ENCODE measurements at places on chromosomes 11 and 22.
A peak's percentile ranks its signal among the peaks of the same experiment; 100 is the strongest.

DNA sequence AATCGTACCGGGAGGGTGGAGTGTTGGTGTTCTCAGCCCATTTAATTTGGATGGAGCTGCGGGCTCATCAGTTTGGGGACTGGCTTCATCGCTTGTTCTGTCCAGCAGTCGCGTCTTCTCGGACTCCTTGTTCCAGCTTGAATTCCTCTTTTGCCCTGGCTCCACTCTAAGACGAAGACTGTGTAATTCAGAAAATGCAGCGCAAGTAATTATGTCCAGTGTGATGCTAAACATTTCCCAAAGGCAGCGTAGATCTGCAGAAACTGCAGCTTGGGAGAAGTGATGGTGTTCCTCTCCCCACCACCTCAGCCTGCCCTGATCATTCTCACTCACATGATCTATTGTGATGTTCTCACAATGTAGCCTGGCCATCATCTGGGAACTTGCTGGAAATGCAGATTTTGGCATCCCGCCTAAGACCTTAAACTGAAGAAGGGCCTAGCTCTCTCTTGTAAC lies 666 bp downstream of the SLC25A18 start:
- no peak for DNase-seq

GRCh38 chr22:19498866-19499190 lies 19.1 kb downstream of the CDC45 start:
- no peak for DNase-seq

DNA sequence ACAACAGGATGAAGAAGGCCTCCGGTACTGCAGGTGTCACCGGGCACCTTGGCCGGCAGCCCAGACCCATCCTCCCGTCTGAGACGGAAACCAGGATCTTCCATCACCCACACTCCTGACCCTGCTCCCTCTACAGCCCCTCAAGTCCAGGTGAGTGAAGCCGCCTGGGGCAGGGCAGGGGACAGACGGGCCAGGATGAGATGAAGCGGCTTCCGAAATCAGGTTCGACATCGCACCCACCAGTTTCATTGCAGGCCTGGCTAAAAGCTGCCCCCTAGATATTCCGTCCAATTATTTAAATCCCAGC lies 639.1 kb downstream of the TBC1D22A start:
- DNase-seq: no peak

DNA sequence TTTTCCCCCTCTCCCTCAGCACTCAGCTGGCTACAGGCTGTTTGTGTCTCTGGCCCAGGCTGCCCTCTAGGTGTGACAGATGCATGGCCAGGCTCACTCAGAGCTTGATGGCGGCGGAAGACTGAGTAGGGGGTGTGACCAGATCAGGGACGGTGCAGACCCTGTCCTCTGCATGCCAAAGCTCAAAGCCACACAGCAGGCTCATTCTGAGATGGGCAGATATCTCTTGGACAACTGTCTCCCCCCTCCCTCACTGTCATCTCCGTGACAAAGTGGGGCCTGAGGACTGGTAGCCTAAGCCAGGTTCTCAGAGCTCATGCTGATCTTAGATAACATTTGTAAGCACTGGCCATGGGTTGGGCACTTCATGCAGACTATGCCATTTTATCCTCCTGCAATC lies 231.3 kb downstream of the DSCAML1 start:
- no peak for DNase-seq

- DNase-seq: peak; percentile 33
These were observed 14.3 kb upstream of the FGF19 start for GRCh38 chr11:69718147-69718546.

GRCh38 chr11:91170711-91171110 lies 947.9 kb upstream of the CHORDC1 start:
- DNase-seq: no peak

DNA sequence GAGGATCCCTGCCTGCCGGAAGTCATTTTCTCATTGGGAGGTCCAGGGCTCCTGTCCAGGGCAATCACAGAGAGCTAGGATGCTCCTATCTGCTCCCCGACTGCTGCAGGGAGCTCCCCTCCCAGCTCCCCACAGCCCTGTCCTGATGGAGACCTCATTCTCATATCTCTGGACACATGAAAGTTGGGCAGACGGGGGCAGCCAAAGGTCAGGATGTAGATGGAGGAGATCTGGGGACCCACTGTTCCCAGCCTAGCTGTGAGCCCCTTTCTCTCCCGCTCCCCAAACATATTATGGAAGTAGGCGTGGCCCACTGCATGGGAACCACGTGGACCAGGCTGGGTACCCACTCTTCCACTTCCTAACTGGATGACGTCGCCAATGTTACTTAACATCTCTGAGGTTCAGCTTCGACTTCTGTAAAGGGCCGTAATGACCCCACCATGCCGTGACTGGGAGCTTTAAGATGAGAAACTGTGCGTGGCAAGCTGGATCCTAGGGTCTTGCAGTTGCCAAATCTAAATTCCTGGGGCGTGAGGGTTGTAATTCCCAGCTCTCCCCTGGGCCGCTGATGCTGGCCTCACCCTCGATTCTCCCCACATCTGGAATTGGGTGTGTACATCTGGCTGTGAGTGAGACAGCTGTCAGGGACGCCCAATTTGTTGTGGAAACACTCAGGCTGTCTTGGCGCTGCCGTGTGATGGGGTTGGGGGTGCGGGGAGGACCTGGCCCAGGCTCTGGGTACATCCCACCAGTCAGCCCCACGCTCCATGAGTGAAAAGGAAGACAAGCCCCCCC lies 1.8 kb downstream of the CDC42EP2 start:
- no peak for DNase-seq

GRCh38 chr22:46251816-46252380 lies 1.8 kb upstream of the CDPF1 start:
- no peak for DNase-seq

GRCh38 chr11:121426476-121427399 lies 25.4 kb upstream of the SORL1 start:
- peak; percentile 82 for DNase-seq

DNA sequence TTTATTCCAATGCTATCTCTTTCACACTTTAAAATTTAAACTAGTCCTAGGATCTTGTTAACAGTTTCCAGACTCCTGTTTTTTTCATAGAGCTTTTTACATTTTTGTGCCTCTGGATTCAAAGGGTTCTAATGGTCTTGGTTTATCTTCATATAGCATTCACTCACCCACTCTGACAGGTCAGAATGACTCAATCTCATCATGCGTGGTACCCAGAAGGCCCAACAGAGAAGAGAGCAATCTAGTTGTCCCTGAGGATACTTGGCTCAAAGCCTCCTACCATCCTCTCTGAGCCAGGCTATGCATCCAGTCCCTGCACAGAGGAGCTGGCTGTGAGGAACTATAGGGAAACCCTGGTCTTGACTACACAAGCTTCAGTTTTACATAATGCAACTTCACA lies 27.5 kb downstream of the MAML2 start:
- DNase-seq: no peak

- no peak for DNase-seq
These were observed 17.0 kb upstream of the FXYD2 start for GRCh38 chr11:117841551-117842031.

- no peak for DNase-seq
These were observed 563.0 kb downstream of the MIAT start for GRCh38 chr22:27220339-27220738.

- DNase-seq: no peak
These were observed 26.8 kb upstream of the PHLDA2 start for GRCh38 chr11:2955906-2956476.

- no peak for DNase-seq
These were observed 116.7 kb upstream of the KIRREL3 start for GRCh38 chr11:127117231-127117739.

GRCh38 chr11:67463680-67464410 lies 5.2 kb downstream of the TMEM134 start:
- DNase-seq: no peak

DNA sequence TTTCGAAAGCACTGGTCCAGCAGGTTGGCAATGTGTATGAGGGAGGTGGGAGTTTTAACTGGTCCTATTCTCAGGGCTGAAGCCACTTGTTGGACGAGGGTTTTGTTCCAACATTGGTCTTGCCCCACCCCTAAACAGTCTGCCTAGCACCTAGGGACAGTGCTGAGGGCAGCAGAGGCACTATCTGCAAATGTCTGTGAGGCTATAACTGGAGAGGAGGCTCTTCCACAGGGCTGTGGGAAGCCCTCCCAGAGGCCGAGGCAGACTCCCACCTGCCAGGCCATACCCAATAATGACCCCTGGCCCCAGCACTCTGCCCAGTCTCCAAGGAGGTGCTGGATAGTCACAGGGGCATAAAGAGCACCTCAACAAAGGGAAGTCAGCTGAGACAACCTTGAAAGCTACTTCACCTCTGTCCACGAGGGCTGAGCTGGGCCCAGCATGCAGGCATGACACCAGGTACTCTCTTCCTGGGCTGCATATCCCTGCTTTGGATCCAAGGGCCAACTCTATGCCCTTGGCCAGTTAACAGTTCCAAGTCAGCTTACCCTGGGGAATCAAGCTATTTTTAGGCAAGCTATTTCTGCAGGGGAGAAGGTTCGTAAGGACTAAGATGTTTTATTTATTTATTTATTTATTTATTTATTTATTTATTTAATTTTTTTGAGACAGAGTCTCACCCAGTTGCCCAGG lies 40.2 kb upstream of the SLC25A1 start:
- no peak for DNase-seq

DNA sequence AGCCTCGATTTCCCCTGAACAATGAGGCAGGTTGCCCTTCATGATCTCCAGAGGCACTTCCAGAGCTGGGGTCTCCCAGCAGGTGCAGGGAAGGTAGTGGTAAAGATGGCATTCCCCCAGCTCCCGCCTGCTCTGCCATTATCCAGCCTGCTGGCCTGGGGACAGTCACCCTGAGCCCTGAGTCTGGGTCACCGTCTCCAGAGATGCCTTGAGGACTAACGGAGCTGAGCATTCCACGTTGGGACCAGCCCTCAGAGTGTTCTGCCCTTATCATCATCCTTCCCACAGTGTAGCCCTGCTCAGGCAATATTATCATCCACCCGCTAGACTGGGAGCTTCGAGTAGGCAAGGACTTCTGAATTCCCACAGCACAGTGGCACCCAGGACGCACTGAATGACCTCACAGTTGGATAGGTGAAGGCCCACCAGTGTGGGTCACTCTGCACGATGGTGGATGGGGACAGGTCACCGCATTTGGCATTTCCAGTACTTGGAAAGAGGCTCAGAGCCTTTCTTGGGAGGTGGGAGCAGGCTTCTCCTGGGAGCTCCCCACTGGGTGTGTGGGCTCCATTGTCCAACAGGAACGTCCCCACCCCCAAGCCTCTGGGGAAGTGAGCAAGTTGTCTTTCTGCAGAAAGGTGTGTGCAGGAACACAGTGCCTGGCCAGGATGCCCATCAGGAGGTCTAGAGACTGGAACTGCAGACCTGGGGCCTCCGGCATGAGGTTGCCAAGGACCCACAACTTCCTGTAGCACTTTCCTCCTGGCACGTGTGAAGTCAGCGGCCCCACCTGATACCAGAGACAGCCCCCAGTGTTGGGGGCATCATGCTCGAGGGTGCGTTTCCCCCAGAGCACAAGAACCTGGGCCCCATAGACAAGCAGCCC lies 51.4 kb upstream of the WNT7B start:
- DNase-seq: no peak

GRCh38 chr11:61004761-61005181 lies 33.3 kb downstream of the CD6 start:
- DNase-seq: no peak

DNA sequence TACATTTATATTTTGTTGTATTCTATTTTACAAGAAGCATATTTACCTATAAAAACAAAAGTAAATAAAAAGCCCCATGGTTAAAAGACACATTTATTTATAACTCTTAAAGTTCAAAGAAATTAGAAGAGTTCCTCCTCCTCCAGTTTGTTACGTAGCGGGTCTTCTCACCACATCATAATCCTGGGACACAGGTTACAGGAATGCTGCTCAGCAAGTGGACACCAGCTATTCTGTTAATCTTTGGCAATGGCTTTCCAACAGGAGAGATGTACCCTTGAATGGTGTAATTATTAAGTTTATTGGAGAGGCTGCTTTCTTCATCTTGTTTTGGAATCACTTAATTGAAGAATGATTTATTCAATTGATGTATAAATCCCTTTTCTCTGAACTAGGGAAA lies 19.6 kb upstream of the CAT start:
- no peak for DNase-seq

DNA sequence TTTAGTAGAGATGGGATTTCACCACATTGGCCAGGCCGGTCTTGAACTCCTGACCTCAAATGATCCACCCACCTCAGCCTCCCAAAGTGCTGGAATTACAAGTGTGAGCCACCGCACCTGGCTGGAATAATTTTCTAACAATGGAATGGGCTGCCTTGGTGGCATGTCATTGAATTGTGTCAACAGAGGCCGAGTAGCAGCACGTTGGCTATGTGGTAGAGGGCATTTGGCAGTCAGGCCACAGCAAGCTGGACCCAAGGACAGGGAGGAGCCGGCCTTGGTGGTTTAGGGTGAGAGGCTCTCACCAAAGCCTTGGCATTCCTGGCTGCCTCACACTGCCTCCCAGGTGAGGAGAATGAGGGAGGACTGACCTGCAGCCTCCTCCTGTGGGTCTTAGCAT lies 4.1 kb upstream of the NIPSNAP1 start:
- no peak for DNase-seq

DNA sequence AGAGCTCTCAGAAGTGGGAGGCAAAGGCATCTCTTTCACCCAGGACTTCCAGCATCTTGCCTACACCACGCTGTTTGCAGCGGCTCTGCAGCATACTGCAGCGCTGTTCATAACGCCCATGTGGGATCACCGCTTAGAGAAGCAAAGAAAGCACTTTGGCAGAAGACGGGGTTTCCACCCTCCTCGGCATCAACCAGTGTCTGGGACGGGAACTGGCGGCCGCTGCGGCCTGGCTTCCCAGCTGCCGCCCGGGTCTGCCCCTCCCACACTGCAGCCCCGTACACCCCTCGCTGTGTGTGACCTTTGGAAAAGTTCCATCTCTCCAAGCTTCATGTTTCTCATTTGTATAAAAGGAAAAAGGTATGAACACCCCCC lies 545 bp upstream of the TIRAP start:
- peak; percentile 34 for DNase-seq

GRCh38 chr11:94997437-94997836 lies 23.9 kb downstream of the KDM4D start:
- no peak for DNase-seq

DNA sequence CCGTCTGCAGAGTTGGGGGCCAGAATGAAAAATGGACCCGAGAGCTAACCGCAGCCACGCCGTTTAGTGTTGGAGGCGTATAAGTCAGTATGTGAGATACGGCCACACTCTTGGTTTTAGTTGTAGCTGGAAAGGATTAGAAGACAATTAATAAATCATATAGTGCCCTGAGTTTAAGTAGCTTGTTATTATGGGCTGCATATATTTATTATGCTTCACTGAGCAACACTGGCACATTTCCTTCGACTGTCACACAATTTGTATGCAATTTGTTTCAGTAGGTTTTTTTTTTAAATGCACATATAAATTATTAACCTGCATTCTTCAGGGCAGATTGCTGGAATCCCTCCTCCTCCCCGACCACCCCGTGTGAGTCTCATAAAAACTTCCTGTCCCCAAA lies 56.9 kb downstream of the PKNOX2 start:
- no peak for DNase-seq

DNA sequence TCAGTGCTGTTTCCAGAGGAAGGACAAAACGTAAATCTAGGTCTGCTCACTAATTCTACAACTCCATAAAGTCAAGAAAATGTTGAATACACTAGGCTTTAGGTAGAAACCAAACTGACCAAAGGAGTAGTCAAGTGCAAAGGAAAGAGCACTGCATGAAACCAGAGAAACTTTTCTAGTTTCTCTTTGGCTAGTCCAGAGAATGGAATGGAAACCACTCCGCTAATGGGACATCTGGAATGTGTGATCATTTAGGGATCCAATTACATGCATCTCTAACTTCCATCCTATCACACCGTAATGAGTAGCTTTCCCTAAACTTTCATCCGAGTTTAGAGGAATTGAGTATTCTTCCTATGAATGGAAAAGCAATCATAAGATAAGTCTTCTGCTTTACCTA lies 2.4 kb downstream of the OR52M1 start:
- no peak for DNase-seq
